ENCODE measurements at places on chromosomes 4 and X. TPM values are rescaled to one million over a fixed set of nuclear protein-coding genes. Genes with fewer than 3 reads are reported as not detected.

The SHROOM4 gene
- 0.44 TPM for total RNA-seq

The PNMA3 gene
- total RNA-seq: 0.66 TPM

The NRK gene
- total RNA-seq: 0.17 TPM

The CYLC1 gene
- not detected for total RNA-seq

The ADH6 gene
- total RNA-seq: not detected

The PIN4 gene
- 15.6 TPM for total RNA-seq

The RBM46 gene
- total RNA-seq: 0.15 TPM

The PDZD4 gene
- total RNA-seq: 0.33 TPM

The CT55 gene
- total RNA-seq: not detected

The ZIC3 gene
- not detected for total RNA-seq

Data from smooth muscle cell of trachea (primary cell).